ENCODE measurements at places on chromosomes 5 and 9. TPM values are rescaled to one million over a fixed set of nuclear protein-coding genes. Genes with fewer than 3 reads are reported as not detected.

Gene C5orf58
- total RNA-seq: not detected

Gene C1QTNF2
- 0.32 TPM for total RNA-seq

Gene SLF1
- 7.9 TPM for total RNA-seq

Gene ADGRD2
- total RNA-seq: not detected

Gene ANGPTL2
- total RNA-seq: 19.0 TPM

Measured in smooth muscle cell of the umbilical artery (primary cell).